ENCODE measurements at places on chromosomes 3 and 15.

GRCh38 chr3:188119846-188120245, 34.1 kb upstream of the LPP start:
- DNase-seq = no peak

DNA sequence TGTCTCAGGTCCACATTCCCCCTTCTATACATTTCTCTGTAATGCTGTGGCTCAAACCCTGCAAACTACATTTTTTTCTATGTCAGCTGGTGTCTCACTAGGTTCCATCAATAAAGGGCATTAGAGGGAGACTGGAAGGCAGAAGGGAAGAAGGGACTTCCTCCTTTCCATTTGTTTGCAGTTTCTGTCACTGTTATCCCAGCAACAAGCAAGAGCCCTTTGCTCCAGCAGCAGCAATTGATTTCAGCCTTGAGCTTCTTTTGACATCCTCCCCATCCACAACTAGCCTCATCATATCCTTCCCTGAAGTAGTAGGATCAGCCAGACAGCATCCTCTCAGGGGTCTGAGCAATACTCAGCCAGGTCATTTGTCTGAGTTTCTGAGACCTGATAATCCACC, 5.3 kb upstream of the NCK1 start:
- DNase-seq = no peak

- peak; percentile 67 for DNase-seq
Observed at GRCh38 chr3:30667280-30667651, 60.9 kb downstream of the TGFBR2 start.

DNA sequence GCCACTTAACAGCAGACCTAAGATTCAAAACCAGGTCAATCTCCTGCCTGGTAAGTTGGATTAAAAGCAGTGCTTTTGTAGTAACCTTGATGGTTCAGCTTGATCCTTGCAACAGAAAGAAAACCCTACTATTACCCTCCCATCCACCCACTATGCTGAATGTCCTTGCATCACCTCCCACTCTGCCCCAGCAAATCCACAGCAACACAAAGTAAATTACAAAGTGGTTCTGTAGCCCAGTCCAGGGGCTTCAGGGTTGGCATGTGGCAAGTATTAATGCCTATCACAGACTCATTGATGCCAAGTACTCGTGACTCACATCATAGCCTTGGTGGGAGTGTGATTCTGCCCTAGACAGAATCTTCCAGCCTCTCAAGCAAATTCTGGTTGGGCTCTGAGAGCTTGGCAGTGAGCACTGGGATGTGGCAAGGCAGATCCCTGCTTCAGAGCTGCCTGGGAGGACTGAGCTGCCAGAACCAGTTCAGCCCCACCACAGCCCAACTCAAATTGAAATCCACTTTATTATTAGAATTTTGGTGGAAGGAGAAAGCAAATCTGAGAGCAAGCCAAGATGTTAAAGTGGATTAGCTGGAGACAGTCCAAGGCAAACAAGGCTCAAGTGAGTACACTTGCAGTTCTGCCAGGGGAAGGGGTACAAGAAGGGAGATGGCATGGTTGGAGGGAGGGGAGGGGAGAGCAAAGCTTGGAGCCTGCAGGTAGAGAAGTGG, 225.8 kb upstream of the UMPS start:
- no peak for DNase-seq

DNA sequence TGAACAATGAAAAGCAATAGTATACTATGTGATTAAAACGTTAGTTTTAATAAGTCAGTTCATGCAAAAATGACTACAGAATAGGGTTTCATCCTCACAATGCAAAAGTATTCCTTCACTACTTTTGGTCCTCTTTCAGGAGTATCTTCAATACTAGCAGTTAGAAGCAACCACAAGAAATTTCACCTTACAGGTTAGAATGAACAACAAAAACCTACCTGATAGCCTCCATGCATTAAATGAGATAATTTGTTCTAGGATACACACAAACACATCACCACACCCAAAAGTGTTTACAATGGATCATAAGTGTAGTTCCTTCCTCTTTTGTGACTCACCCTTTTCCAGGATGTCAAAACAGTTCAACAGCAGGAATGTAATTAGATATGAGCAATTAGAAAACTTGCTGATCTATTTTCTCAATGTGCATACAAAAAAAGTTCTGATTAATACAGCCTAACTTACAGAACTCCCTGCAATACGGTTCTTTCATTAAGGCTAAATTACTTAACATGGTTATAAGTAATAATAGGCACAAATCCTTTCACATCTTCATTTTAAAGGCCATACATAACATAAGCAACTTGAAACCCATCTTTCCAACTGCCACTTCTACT, 21.6 kb downstream of the UACA start:
- DNase-seq = no peak

All from activated naive CD4-positive, alpha-beta T cell treated with anti-CD3 and anti-CD28 coated beads, Interleukin-2, amount 10 ng/mL, durations not matched to agents 7 days and 5 days (primary cell).